CD8-positive, alpha-beta T cell (primary cell): ENCODE measurements at places on chromosomes 3 and 15.

DNA sequence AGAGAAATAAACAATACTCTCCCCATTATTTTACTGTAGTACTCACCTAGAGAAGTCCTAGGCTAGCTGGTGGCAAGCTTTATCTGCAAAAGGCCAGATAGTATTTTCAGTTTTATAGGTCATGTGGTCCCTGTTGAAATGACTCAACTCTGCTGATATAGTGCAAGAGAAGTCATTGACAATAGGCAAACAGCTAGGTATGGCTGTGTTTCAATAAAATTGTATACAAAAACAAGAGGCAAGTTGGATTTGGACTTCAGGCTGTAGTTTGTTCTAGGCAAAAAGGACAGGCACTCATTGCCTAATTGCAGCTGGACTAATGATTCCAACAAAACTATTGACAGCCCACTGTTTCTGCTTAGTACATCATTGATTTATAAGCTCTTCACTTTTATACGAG is 328.0 kb upstream of the PDZRN3 start:
- no peak for DNase-seq

GRCh38 chr15:27183201-27183600 is 212.2 kb downstream of the GABRG3 start:
- DNase-seq: no peak

GRCh38 chr3:172711454-172711795 is 558 bp upstream of the NCEH1 start:
- no peak for DNase-seq

- no peak for DNase-seq
Observed at GRCh38 chr15:70523616-70524015, 239.7 kb downstream of the UACA start.

GRCh38 chr3:168071591-168072322 is 24.0 kb downstream of the GOLIM4 start:
- no peak for DNase-seq

DNA sequence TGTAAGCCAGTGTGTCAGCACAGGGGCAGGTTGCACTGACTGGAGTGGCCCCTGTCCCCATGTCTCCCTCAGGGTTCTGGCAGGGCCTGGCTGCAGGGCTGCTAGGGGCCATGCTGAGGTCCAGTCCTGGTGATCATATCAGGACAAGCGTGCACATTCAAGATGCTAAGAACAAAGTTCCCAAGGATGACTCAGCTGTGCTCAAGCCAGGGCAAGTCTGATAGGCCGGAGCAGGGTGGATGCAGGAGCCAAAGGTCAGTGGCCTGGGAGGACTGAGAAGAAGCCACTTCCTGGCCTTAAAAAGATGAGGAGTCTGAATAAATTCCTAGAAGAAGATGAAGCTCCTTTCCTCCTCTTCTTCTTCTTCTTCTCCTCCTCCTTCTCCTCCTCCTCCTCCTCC is 353.2 kb downstream of the AGBL1 start:
- no peak for DNase-seq
